HS-5 (cell line): ENCODE measurements at places on chromosomes 1 and 21.

- no peak for DNase-seq
Observed at GRCh38 chr21:17903929-17904639, 84.9 kb upstream of the C21orf91 start.

- DNase-seq: no peak
Observed at GRCh38 chr1:3236361-3236760, 167.4 kb downstream of the PRDM16 start.

DNA sequence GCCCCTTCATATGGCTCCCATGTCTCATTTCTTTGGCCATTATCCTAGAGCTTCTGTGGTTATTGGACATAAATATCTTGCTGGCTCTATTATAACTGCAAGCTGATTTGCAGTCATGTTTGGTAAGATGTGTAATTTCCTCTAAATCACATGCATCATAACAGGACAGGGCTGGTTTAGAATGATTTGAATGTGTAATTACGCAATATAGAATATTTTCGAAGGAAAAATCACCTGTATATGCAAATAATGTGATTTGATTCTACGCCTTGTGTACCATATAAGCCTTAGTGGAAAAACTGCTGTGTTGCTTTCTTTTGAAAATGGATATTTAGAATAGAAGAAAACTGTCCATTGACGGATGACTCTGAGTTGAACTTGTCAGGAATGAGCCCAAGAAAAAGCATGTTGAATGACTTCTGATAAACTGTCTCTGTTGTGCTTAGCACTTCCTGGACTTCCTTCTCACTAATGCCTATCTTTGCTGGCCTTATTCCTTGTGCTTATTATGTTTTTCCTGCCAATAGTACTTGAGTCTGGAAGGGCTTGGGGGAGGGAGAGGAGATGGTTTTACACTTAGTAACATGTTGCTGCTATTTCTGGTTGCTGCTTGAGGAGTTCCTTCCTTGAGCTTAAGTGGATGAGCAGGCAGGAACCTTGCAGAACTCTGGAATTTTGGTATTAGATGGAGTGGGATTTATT lies 6.5 kb downstream of the CACHD1 start:
- DNase-seq: peak; percentile 61

DNA sequence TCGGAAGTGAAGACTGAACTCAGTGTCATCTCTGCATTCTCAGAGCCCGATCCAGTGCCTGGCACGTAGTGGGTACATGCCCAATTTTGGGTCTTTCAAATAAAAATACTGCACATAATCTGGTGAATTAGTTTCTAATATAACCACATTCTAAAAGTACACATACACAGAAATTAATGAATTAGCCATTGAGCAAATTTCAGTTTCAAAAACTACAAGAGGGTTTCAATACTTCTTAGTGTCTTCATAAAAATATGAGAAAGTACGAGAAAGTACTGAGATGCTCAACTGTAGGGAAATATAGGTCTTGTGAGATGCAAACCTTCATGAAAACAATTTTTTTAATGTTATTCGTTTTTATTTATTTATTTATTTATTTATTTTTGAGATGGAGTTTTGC lies 86.9 kb downstream of the SMYD2 start:
- DNase-seq: no peak

DNA sequence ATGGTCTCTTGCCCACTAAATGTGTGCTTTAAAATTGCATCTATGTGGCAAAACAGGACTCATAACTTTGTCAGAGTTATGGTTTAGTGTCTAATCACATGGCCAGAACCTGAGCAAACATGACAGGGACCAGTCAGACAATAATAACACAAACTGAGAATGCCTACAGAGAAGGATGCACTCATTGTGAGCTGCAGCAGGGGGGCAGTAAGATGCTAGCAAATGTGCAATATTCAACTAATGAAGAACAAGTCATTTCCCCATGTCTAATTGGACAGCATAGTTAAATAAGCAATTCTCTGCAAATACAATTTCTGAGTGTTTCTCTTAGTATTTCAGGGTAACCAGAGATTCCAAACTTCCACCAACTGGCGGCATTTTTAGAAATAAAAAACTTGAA lies 30.8 kb downstream of the SPAG17 start:
- DNase-seq: no peak

- DNase-seq: no peak
Observed at GRCh38 chr1:245894843-245895242, 612.2 kb downstream of the SMYD3 start.

GRCh38 chr1:46002551-46003150 lies 129.8 kb downstream of the PIK3R3 start:
- DNase-seq: no peak

GRCh38 chr1:214933375-214933774 lies 149.2 kb upstream of the KCNK2 start:
- DNase-seq: no peak
